ENCODE measurements at places on chromosomes 7 and 10.

GRCh38 chr10:7193369-7193768 lies 217.5 kb downstream of the SFMBT2 start:
- DNase-seq: no peak

GRCh38 chr7:136890399-136890798 lies 21.9 kb downstream of the CHRM2 start:
- DNase-seq: no peak

DNA sequence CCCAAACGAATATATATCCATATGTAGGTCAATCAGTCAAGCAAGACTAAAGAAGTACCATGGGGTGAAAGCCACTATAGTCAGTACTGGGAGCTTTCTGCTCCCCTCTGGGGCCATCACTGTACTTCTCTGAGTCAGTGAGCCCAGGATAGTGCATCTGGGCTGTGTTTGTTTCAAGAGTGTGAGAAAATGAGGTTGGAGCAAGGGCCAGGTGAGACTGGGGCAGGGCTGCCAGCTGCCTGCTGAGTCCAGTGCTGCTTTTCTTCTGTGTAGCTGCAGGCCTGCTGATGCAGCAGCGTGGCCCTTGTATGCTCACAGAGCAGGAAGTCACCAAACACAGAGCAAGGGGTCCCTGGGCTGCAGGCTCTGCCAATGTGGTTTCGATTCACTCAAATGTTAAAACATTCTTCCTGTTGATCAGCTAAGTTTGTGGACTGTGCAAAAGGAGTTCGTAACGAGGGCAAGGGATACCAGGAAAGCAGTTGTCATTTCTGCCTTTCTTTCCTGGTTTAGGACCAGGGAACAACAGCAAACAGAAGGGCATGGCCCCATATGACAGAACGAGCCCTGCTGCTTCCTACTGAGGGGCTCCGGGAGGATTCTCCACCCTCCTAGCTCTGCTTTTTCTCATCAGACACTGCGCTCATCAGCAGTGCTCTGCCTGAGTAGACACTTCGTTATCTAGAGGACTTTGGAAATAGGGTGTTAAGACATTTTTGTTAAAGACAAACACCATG lies 65.4 kb upstream of the TNS3 start:
- DNase-seq: peak; percentile 35

DNA sequence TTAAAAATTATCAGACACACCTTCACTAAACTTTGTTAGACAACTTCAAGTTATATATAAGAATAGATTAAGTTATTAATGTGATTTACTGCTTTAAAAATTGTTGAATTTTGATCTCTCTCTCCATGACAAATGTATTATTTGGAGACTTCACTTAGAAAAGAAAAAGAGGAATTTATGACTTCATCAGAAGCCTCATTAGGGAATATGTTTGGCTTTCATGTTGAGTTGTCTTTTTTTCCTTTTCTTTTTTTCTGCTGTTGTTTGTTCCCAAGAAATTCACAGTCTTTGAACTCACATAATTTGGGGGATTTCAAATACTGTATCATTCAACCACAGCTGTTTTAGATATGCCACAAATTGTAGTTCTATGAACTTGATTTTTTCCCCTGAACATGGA lies 149.5 kb downstream of the PPP1R9A start:
- no peak for DNase-seq

- no peak for DNase-seq
These were observed 120.9 kb upstream of the EGFR start for GRCh38 chr7:54897891-54898290.

- DNase-seq: no peak
These were observed 110.8 kb downstream of the ARHGAP22 start for GRCh38 chr10:48494073-48494472.

- DNase-seq: no peak
These were observed 209.1 kb downstream of the TRIL start for GRCh38 chr7:28748933-28749584.

DNA sequence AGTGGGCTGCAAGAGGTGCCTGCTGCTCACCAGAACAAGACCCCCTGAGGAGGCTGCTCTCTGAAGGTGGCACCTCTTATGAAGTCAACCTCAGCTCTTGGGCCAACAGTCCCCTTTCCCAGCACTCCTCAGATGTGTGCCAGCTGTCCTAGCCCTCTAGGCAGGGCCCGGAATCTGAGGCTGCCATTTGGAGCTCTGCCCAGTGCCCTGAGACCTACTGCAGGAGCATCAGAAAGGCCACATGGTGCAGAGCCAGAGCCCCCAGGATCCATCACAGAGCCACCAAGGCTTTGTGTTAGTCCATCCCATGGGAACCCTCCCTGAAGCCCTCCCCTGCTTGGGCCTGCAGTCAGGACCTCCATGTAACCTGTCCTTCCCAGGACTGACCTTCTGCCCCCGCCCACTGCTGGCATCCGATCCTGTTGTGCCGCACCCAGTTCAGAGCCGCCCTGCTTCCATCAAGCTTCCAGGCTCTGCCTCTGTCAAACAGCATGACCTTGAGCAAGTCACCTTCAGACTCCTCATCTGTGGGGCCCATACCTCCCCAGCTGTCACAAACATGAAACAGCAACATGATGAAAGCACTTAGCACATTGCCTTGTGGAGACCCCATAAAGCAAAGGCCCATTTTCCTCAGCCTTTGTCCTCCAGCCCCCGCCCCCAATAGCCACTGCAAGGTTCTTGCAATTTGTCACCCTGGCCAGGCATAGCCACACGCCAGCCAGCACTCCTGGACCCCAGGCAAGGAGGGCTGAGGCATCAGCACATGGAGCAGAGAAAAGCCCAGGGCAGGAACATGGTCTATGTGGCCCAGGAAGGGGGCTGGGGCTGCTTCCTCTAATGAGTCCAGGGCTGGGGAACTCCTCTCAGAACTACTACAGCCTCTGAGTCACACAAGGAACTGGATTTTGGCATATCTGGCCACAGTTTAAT lies 51.7 kb downstream of the GRID1 start:
- no peak for DNase-seq

DNA sequence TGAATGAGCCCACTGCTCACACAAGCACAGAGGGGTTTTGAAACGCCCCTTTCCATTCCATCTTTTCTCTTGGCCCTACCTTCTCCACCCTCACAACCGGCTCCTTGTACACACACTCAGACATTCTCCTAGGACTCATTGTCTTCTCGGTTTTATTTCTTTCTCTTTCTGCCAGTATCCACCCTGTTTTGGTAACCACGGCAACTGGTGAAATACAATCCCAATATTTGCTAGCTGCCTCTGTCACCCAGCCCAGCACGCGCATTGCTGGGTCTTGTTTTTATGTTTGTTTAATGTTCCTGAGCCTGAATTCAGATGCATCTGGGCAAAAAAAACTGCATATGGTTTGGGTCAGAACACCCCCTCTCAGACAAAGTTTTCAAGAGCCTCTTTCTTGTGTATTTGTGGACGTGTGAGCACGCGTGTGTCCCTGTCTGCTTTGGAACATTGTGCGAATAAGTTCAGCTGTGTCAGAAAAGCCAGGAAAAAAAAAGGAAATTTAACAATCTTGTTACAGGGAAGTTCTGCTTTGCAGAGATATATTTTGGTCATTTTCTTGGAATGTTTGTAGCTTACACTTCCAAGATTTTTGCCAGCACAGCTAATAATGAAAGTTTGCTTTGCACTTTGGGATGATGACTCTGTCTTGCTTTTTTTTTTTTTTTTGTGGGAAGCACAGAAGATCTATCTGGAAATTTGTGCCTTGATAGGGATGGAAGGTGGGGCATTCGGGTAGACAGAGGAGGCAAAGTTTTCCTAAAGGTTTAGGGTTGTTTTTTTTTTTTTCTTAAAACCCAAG lies 225.9 kb downstream of the TRIL start:
- DNase-seq: no peak

GRCh38 chr10:127973791-127974311 lies 66.9 kb downstream of the PTPRE start:
- DNase-seq: peak; percentile 38

Measured in ELF-1 (cell line).